ENCODE measurements at places on chromosomes 16 and 17. TPM values are rescaled to one million over a fixed set of nuclear protein-coding genes. Genes with fewer than 3 reads are reported as not detected.

CSHL1 gene
- not detected for total RNA-seq

FAM171A2 gene
- 3.1 TPM for total RNA-seq

CASKIN2 gene
- total RNA-seq: 8.0 TPM

TUBB3 gene
- total RNA-seq: 299 TPM

SLC7A5 gene
- 3.7 TPM for total RNA-seq

RFFL gene
- 17.0 TPM for total RNA-seq

TNFSF13 gene
- total RNA-seq: 1.4 TPM

EVPLL gene
- total RNA-seq: not detected

HBM gene
- not detected for total RNA-seq

ABCA8 gene
- total RNA-seq: 231 TPM

CTF1 gene
- 2.5 TPM for total RNA-seq

STH gene
- not detected for total RNA-seq

KRT39 gene
- not detected for total RNA-seq

RAB37 gene
- 0.09 TPM for total RNA-seq

EME2 gene
- total RNA-seq: 8.4 TPM

LPCAT2 gene
- total RNA-seq: 34.1 TPM

PRKAR1A gene
- 308 TPM for total RNA-seq

SOST gene
- total RNA-seq: 0.09 TPM

KRT31 gene
- total RNA-seq: 0.09 TPM

RBFOX1 gene
- not detected for total RNA-seq

KRT32 gene
- total RNA-seq: 0.09 TPM

OTOA gene
- 0.09 TPM for total RNA-seq

ARHGDIG gene
- total RNA-seq: 1.6 TPM

CCDC200 gene
- not detected for total RNA-seq

MPG gene
- total RNA-seq: 124 TPM

SSTR5 gene
- not detected for total RNA-seq

HS3ST3A1 gene
- 8.3 TPM for total RNA-seq

KCNJ12 gene
- 1.7 TPM for total RNA-seq

ADAM11 gene
- total RNA-seq: 0.36 TPM

CIAPIN1 gene
- total RNA-seq: 39.3 TPM

MPP2 gene
- 3.2 TPM for total RNA-seq

TBX4 gene
- not detected for total RNA-seq

BICDL2 gene
- not detected for total RNA-seq

APOBR gene
- total RNA-seq: not detected

CES1 gene
- not detected for total RNA-seq

PRMT7 gene
- total RNA-seq: 36.9 TPM

KCNH4 gene
- total RNA-seq: not detected

TEX19 gene
- total RNA-seq: not detected

PPM1E gene
- total RNA-seq: 0.41 TPM

DOC2B gene
- not detected for total RNA-seq

ZNF469 gene
- total RNA-seq: 7.0 TPM

GSG1L gene
- total RNA-seq: not detected

CHP2 gene
- total RNA-seq: not detected
